Thyroid gland (tissue), 4 donors: ENCODE measurements at places on chromosomes 2 and 18. TPM values are rescaled to one million over a fixed set of nuclear protein-coding genes. Genes with fewer than 3 reads are reported as not detected.

Gene HAAO
- 3.6 TPM for total RNA-seq

Gene GRHL1
- 12.1 TPM for total RNA-seq

Gene CHAC2
- 1.7 TPM for total RNA-seq

Gene ID2
- 298 TPM for total RNA-seq

Gene ACKR3
- total RNA-seq = 63.3 TPM

Gene TMEM178A
- 6.5 TPM for total RNA-seq

Gene ACTR1B
- total RNA-seq = 64.9 TPM

Gene ALPP
- not detected for total RNA-seq

Gene RAPGEF4
- 19.6 TPM for total RNA-seq

Gene UGT1A7
- not detected for total RNA-seq

Gene RGPD4
- not detected for total RNA-seq

Gene DNAJC5G
- total RNA-seq = 2.1 TPM

Gene GCG
- not detected for total RNA-seq

Gene DSEL
- 8.2 TPM for total RNA-seq

Gene NT5DC4
- total RNA-seq = not detected

Gene CXCR4
- total RNA-seq = 7.1 TPM

Gene CDCA7
- not detected for total RNA-seq

Gene KLF7
- total RNA-seq = 29.5 TPM

Gene ATP5MC3
- 236 TPM for total RNA-seq

Gene FLACC1
- 5.0 TPM for total RNA-seq

Gene C2orf66
- total RNA-seq = not detected

Gene AQP12A
- total RNA-seq = not detected

Gene FSHR
- total RNA-seq = 0.13 TPM

Gene HOXD10
- total RNA-seq = not detected

Gene SLC1A4
- total RNA-seq = 4.6 TPM

Gene KLHL41
- total RNA-seq = 2.8 TPM

Gene DTNA
- 152 TPM for total RNA-seq

Gene MAP3K19
- 0.15 TPM for total RNA-seq
